ENCODE measurements at places on chromosomes 7 and 10.

DNA sequence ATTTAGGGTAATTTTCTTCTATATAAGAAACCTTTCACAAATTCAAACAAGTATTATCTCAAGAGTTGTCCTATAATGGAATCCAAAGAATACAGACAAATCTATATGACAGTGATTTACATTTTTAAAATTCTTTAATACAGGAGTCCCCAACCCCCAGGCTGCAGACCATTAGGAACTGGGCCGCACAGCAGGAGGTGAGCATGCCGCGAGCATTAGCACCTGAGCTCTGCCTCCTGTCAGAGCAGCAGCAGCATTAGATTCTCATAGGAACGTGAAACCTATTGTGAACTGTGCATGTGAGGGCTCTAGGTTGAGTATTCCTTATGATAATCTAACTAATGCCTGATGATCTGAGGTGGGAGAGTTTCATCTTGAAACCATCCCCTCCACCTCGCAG lies 37.7 kb downstream of the SNX13 start:
- no peak for DNase-seq

DNA sequence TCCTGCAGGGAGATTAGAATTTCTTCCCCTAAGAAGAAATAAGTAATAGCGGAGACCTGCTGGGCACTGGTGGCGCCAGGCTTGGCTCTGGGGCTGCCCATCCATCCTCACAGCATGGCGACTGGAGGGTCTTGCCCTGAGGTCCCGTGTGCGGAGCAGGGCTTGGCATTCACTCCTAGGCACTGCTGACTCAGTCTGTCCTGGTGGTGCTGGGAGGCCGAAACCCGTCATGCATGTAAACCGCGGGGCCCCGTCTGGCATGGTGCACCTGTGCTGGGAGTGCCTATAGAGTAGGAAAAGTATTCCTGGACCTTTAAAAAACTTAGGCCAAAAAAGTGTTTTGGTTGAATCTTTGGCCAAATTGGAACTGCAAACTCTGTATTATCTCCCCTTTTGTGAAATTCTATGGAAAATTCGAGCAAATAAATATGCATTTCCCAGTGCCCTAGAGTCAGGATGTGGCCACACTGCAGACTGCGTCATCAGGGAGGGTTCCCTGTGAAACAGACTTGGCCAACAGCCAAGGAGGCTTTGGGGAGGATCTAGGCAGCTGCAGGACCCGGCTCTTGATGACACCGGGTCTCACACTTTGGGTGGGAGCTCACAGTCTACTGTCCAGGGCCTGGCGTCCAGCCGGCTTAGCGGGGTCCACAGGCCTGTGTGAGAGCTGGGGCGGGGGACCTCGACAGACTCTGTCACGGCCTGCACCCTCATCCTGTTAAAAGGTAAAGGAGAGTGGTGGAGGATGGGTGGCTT lies 122.3 kb downstream of the VIPR2 start:
- peak; percentile 59 for DNase-seq

DNA sequence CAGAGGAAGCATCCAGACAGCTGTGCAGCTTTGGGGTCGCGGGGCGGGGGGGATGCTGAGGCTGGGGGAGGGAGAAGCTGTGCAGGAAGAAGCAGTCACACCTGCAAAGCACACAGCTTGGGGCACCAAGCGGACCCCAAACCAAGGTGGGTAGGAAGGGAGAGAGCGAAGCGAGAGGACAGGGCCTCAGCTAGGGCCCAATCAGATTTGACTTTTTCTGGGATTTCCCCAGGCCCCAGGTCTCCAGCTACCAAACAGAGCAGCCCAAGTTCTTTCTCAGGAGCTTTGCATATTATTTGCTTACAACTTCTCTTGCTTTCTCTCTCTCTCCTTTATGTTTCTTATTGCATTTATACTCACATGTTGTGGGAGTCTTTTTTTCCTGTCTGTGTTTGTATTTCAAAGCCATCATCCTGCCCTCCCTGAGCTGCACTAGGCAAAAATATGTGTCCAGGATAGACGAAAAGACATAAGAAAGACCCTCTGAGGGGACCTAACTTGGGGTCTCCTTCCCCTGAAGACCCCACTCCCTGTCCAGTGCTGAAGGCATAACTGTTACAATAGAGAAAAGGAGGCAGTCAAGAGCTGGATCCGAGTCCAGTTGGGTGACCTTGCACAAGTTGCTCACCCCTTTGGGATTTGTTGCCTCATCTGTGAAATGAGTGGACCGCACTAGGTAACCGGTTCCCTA lies 50.6 kb upstream of the SMNDC1 start:
- DNase-seq: no peak

GRCh38 chr10:93110472-93111146 lies 36.9 kb downstream of the CYP26A1 start:
- no peak for DNase-seq

DNA sequence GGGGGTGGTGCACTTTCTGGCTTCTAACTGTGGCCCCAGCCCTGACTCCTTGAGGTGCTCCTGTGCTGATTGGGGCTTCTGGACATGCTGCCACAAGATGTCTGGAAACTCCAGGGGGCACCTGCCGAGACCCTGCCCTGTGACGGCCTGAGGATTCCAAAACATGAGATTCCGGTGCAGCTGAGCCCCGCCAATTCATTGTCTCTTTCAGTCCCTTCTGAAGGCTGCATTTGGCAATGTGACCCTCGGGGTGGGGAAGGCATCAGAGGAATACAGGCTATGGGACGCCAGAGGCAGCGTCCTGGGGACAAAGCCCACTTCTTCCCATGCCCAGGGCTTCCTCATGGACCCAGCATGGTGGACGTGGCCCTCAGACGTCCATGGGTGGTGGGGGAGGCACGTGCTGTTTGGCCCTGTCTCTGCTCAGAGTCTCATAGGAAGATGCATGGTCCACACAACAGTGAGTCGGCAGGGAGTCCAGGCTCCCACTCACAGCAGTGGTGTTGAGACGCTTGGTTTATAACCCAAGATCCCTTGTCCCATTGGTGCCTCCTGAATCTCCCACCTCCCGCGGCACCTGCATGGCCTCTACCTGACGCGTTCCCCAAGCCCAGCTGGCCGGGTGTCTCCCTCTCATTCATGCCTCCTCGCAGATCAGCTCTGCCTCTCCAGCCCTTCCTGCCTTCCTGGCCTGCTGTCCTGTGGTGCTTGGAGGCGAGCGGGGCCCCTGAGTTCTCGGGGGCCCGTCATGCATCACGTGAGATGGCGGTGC lies 129.9 kb downstream of the WDR37 start:
- DNase-seq: no peak

- no peak for DNase-seq
Observed at GRCh38 chr7:40646717-40647116, 511.9 kb downstream of the SUGCT start.

GRCh38 chr7:148696787-148697186 lies 1.9 kb upstream of the CUL1 start:
- no peak for DNase-seq

- DNase-seq: no peak
Observed at GRCh38 chr7:85483177-85483576, 296.3 kb upstream of the SEMA3D start.

GRCh38 chr7:81926154-81926553 lies 156.3 kb upstream of the HGF start:
- DNase-seq: no peak

DNA sequence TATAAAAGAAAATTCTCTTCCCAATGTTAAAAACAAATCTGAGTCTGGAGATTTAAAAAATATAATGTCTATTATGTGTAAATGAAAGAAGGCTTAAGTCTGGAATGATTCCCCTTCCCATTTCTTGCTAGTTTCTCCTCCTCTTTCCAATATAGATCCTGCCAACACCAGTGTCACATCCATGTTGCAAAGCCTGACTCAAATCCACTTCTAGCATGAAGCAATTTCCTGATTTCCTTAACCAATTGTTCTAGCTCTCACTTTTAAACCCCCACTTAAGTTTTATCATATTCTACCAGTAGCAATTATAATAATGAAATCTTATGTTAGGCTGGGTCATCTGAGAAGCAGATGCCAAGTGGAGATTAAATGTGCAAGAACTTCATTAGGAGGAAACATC lies 100.1 kb upstream of the SEC61G start:
- no peak for DNase-seq

DNA sequence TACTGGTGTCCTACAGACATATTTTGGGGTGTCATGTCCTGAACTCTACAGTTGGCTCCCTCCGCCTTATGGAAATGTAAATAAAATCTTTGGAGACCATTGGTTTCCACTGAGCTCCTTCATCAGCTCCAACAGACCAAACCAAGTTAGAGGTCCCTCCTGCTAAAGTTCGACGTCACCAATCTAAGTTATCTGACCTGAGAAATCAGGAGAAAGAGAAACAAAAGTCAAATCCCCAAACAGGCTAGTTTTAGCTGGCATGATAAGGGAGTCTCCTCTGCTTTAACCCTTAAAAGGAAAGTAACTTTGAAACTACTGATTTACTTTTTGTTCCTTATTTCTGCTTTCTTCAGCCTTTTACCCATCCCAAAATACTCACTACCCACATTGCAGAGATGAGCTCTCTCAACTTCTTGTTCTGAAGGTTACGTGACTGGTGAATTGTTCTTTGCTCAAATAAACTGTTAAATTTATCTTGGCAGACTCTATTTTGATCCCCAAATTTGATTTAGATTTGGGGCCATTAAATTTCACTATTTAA lies 39.9 kb downstream of the AVL9 start:
- no peak for DNase-seq

- DNase-seq: no peak
Observed at GRCh38 chr10:101397140-101397539, 43.2 kb downstream of the BTRC start.

GRCh38 chr7:112286250-112287086 lies 80.0 kb downstream of the ZNF277 start:
- DNase-seq: peak; percentile 86

DNA sequence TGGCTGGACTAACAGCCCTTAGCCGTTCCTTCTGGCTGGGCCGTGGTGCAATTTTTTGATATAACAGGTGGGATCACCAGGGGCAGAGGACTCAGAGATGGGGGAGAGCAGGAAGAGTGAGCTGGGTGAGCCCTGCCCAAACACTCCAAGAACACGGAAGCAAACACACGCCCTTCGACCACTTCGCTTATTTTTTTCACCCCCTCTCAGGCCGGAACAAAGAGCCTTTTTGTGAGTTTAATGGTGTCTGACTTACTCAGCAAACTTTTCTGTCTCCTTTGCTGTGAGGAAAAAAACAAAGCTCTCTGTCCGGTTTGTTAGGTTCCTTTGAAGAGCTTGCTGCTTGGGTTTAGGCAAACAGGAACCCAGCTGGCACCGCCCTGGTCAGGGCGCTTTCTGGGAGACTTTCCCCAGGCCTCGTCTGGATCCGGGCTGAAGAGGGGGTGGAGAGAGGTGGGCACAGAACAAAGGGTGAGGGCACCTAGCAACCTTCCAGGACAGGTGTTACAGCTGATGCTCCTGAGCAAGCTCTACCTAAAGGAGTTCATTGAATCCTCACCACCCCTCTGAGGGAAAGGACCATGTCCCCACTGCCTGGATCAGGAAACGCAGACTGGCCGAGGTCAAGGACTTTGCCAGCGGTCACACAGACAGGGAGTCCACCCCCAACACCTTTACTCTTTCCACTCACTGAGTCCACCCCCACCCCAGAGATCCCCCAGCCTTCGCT lies 23.3 kb downstream of the CALML3 start:
- DNase-seq: peak; percentile 36

DNA sequence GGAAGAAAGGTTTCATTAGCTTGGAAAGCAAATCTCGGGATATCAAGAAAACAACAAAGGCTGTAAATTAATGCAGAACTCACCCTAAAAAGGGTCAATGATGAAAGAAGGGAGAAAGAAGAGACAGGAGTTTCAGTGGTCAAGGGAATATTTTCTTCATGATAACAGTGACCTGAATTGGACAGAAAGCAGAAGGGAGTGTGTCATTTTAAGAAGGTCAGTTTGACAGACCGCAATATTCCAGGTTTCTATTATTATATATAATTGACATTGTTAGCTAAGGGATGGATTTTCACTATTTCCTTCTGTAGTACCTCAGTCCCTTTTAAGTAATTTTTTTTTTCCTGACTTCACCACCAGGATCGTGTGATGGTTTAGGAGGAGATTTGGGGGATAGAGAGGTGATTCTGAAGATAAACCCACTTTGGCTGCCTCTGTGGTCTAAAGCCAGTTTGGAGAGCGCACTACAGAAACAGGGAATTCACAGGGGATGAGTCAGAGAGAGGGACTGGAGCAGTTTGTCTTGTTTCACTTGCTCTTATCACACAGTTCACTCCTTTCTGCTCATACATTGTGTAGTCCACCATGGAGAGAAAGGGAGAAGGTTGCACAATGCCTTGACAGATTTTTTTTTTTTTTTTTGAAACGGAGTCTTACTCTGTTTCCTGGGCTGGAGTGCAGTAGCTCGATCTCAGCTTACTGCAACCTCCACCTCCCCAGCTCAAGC lies 417.9 kb downstream of the AUTS2 start:
- no peak for DNase-seq

DNA sequence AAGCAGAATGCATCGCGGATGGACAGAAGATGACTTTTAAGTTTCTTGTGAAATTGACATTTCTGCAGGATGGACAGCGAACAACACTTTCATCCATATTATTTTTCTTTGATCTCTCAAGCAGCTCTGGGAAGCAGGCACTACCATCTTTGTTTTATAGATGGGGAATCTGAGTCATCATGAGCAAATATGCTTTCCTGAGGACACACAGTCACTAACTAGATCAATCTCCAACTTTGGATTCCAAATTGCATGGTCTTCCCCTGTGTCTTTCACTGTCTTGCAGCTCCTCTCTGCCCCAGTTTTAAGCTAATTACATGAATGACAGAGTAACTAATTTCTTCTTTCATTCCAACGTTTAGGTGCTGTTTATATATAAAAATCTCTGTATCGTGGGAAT lies 201.5 kb downstream of the ADAM12 start:
- no peak for DNase-seq

GRCh38 chr7:157432957-157433576 lies 96.3 kb downstream of the DNAJB6 start:
- peak; percentile 48 for DNase-seq

GRCh38 chr10:106185951-106186350 lies 978.6 kb downstream of the SORCS1 start:
- no peak for DNase-seq

DNA sequence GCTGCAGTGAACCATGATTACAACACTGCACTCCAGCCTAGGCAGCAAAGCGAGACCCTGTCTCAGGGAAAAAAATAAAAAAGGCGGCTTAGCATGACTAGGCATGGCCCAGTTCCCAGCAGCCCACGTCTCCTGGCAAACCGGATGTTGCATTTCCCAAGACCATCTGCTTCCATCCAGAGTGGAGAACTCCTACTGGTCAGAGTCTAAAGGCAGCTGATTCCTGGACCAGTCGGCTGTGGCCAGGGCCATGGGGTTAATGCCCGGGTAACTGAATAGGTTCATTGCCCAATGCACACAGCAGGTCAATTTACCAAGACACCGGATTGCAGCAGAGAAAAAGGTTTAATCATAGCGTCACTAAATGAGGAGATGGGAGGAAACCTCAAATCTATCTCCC lies 133.1 kb downstream of the MYL10 start:
- no peak for DNase-seq

Measured in NCI-H345 (cell line).